CD4-positive, alpha-beta memory T cell (primary cell): ENCODE measurements at places on chromosomes 5 and 9. TPM values are rescaled to one million over a fixed set of nuclear protein-coding genes. Genes with fewer than 3 reads are reported as not detected.

DNA sequence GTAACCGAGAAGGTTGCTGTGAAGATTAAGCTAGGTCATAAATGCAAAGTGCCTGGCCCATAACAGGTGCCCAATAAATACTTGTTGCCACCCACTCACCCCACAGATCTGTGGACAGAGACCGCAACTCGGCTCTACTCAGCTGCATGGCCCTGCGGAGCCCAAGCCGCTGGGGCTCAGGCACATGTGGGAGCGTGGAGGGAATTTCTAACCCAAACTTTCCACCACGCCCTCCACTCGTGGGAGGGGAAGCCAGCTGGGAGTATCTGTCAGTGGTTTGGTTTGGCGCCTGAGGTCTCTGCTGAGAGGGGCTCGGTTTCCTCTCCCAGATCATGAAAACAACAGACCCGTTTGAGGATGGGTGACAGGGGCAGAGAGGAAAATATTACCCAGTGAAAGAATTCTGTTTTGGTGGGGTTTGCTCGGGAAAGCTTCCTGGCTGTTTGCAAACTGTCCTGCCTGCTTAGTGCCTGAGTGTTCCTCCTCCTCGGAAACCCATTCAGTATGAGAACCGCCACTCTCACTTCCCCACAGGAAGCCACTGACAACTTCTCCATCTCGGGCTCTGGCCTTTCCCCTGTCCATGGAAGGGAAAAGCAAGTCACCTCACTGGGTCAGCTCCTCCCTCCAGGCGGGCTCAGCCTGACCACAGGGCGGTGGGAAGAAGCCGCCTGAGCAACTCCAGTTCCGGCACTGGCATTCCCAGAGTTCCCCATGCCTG lies 60.1 kb downstream of the RGS3 start:
- peak; percentile 26 for DNase-seq

GRCh38 chr5:118302786-118303185 lies 685.6 kb downstream of the DTWD2 start:
- no peak for DNase-seq

DNA sequence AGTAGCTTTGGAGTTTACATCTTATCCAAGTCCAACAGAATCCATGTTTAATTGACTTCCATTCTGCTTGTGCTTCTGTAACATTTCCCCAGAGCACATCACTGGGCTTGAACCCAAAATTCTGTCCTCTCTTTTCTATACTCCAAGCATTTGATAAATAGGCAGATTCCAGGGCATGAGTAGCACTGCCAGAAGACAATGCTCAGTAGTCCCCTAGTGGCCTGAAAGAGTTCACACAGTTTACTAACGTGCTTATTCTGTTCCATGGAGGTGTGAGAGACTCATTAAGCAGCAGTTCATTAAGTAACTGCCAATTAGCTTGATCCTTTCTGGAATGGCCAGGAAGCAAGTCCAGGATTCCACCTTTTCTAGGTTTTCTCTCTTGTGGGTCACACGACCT lies 9.4 kb upstream of the GABRA6 start:
- DNase-seq, result no peak

DNA sequence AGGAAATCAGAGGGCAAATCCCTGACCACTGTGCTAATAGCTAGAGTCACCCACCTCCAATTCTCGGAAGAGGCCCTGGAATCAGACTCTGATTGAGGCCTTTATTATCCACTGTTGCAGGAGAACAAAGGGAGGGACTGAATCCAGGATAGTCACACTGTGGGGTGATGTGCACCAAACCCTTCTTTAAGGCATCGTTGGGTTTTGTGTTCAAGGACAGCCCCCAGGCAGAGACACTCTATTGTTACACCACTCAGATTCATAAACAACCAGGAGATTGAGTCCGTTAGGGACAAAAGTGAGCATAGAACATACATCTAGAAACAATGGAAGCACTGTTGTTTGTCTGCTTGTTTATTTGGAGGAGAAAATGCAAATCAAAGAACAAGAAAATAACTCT lies 124.6 kb upstream of the TBCA start:
- no peak for DNase-seq

- no peak for DNase-seq
Observed at GRCh38 chr9:114861922-114862605, 56.2 kb upstream of the TNFSF15 start.

GRCh38 chr9:135146766-135147473 lies 59.5 kb downstream of the OLFM1 start:
- DNase-seq, result no peak

DNA sequence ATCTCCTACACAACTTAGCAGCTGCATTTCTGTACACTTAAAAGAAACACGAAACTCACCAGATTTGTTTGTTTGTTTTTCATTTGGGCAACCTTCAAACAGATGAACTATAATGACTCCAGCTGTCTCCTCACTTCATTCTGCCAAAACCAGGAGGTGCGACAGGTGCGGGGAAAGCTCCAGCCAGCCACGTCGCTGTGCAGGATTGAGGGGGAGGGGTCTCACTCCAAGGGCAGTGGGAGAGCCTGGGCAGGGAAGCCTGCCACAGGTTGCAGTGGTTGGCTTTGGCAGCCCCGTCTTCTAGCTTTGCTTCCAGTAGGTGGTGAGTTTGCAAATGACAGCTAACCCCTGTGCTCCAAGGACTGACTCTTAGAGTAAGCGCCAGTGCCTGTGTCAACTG lies 215.8 kb downstream of the CEMIP2 start:
- DNase-seq, result no peak

DNA sequence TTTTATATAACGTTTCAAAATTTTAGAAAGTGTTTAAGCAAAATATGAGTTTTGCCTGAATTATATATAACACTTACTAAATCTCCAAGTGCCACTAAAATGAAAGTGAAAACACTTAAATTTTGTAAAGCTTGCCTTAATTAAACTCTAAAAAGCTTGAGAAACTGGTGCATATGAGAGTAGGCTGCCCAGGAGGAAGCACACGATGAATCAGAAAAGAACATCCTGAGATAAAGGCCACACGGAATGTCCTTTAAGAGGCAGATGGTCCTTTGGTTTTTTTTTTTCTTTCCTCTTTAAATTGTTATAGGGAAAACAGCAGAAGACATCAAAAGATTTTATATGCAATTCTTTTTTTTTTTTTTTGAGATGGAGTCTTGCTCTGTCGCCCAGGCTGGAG lies 60.3 kb downstream of the HABP4 start:
- DNase-seq, result no peak

DNA sequence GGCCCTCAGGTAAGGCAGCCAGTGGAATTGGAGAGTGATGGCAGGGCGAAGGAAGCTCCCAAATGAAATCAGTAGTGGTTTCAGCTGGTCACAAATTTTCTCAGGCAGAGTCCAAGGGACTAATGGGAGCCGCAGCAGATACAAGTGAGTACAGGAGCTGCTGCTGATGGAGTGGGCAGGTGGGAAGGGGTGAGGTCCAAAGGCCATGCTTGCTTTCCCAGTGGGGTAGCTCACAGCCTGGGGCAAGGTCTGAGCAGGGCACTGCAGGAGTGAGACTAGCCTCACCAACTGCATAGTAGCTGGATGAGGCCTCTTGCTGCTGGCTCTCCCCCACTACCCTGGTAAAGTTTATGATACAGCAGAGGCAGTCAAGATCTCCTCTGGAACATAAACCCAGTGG lies 38.2 kb downstream of the MTAP start:
- DNase-seq, result no peak

The PCDHB12 gene
- total RNA-seq, result not detected

The CTXN3 gene
- not detected for total RNA-seq

The SHOC1 gene
- total RNA-seq, result not detected

The SLIT3 gene
- total RNA-seq, result not detected

The PLPP7 gene
- total RNA-seq, result not detected

The PCDHB1 gene
- not detected for total RNA-seq

The PCDHGA8 gene
- total RNA-seq, result not detected

The APBB3 gene
- total RNA-seq, result 72.9 TPM

The PKD2L2 gene
- total RNA-seq, result not detected

The CCIN gene
- not detected for total RNA-seq
